ENCODE measurements at places on chromosomes 3 and 15. TPM values are rescaled to one million over a fixed set of nuclear protein-coding genes. Genes with fewer than 3 reads are reported as not detected.
A peak's percentile ranks its signal among the peaks of the same experiment; 100 is the strongest.

- DNase-seq: no peak
Observed at GRCh38 chr3:143239031-143239430, 119.5 kb downstream of the CHST2 start.

- no peak for DNase-seq
Observed at GRCh38 chr3:156311431-156311830, 191.1 kb downstream of the KCNAB1 start.

GRCh38 chr3:119194237-119195150 is 21.1 kb downstream of the UPK1B start:
- DNase-seq: no peak

DNA sequence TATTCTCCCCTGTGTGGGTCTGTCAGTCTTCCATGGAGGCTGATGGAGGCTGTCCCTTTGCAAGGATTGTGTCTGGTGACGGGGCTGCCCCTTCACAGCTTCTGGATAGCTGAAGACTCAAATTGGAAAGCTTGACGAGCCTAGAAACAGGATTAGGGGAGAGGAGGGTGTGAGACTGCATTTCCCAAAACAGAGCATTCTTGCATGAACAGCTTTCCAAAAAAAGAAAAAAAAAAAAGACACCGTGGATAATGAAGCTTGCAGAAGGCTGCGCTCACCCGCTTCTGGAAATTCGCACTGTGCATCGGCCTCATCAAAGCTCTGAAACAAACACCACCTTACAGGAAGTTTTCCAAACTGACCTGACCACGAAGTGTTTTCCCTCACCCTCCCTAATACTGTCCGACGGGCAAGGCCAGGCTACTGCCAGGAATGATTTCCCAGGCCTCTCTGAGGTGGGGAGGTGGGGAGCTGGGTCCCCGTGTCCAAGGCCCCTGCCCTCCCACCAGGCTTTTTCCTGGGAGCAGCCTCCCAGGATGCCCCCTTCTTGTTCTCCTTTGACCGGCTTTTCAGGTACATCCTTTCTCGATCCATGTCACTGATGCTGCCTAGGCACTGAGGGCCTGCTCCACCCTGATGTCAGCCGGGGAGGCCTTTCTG is 24.9 kb upstream of the MUC4 start:
- peak; percentile 29 for DNase-seq

GRCh38 chr15:73570355-73571032 is 62.7 kb downstream of the NPTN start:
- DNase-seq: no peak

DNA sequence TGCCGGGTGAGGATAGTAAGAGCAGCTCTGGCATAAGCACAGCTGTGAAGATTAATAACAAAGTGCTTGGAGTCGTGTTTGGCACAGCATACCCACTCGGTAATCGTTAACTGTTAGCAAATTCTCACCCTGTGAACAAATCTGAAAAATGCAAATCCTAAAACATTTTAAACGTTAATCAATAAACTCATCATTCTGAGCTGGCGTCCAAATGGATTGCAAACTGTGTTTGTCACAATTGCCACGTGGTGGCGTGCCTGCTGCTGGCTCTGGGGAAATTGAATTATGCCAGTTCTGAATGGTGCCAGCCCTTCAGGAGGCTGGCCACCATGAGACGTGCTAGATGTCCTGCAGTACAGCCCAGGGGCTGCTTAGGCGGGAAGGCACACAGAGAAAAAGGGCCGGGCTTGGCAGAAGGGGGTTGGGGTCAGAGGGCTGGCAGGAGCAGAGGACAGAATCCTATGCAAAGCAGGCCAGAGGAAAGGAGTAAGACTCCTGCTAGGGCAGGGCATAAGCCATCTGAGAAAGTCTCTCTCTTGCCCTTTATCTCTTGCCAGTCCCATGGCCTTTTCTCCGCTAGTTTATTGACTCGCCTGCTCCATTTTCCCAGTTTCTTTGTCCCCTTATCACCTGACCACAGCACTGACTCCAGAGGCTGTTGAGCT is 22.1 kb upstream of the POLG start:
- no peak for DNase-seq

GRCh38 chr15:38041576-38041975 is 107.1 kb downstream of the TMCO5A start:
- no peak for DNase-seq

DNA sequence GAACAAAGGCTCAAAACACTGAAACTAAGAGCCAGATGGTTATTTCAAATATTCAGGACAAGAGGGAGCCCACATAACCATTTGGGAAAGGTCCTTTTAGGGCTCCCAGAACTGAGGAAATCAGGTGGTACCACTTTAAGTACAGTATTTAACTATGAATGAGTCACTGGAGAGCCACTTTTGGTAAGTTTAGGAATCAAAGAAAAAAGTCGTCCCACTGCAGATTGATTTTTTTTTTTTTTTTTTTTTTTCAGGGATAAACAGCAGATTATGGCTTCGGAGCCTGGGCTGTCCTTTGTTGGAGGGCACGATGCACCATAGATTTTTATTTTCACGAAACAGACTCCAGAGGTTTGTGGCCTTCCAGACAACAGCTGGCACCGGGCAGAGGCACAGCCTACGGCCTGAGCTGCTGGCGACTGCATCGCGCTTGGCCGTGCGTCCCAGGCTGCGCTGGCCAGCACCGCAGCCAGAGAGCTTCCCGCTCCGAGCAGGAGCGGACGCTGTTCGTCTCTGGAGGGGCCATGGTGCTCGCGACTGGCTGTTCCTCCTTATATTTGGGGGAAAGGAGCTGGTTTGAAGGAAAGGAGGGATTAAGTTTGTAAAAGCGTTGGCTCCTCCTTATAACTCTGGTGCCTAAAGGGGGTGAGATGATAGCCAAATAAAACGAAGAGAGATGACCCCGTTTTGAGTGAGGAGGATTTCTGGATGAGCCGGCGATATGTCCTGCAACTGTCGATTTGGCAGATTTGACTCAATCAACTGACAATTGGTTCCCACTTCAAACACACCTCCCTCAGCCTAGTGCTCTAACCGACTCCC is 152.9 kb upstream of the GOLIM4 start:
- DNase-seq: peak; percentile 51

DNA sequence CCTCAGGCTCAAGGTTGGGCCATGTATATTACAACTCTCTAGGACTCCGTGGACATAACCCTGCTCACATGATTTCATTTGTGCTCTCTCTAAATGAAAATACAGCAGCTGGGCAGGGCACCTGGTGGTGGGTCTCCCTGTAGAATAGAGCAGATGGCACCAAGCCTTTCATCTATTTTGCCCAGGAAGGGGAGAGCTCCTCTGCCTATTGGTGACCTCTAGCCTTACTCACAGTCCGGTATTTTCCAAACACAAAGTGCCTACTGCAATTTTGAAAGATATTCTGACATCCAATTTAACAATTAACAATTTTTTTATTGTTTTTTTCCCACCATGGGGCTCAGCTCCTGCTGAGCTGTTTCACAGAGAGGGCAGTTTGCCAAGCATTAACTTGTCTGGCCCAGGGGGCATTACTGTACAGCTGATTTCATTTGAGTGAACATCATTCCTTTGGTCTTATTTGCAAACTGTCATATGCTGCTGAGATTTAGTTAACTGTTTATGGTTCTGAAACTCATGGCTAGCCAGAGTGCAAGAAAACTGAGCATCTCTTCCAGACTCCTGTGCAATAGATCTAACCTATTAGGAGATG is 474.0 kb downstream of the EPHB1 start:
- no peak for DNase-seq

DNA sequence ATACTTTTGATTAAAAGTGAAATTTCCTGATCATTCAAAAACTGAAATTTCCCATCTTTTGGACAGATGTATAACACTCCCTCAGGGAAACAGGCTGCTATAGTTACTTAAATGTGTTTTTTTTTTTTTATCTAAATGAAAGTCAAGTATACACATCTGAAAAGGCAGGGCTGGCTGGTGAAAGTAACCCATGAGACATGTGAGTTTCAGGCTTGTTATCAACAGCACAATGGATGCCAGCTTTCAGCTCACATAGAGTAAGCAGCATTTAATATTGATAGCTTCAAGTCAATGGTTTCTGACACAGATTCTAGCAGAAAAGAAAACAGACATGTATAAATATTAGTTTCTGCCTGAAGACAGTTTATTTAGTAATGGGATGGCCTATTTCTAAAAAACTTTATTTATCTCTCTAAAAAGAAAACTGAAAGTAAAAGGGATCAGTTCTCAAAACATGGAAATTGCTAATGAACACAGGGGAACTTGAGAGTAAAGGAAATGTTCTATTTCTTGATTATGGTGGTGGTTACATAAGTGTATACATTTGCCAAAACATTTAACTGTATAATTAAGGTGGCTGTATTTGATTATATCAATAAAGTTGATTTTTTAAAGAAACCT is 89.7 kb upstream of the CMC1 start:
- DNase-seq: no peak

- DNase-seq: no peak
Observed at GRCh38 chr15:73965758-73966113, 26.4 kb downstream of the STOML1 start.

- no peak for DNase-seq
Observed at GRCh38 chr3:69110941-69111546, 11.4 kb downstream of the LMOD3 start.

DNA sequence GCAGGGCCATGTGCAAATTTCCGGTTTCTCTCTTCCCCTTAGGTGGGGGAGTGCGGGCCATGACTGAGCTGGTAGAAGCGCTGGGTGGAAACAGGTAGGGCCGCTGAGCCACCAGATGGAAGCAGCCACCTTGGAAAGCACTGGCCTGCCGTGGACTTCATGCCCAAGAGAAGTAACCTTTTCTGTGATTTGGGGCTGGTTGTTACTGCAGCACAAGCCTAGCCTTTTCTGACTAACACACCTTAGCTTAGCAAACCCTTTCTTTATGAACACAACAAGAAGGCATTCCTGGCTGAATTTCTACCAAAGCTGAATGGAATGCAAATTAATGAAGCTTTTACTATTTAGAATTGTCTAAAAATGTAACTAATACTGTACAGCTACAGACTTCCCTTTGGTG is 149.6 kb upstream of the UBE2E1 start:
- DNase-seq: no peak

GRCh38 chr15:55526559-55527036 is 18.6 kb upstream of the DNAAF4 start:
- no peak for DNase-seq

GRCh38 chr3:171090321-171090720 is 63.8 kb upstream of the SLC2A2 start:
- DNase-seq: no peak

GRCh38 chr3:71052716-71053115 is 530.8 kb downstream of the FOXP1 start:
- DNase-seq: no peak

- no peak for DNase-seq
Observed at GRCh38 chr3:179063945-179064560, 7.6 kb downstream of the ZMAT3 start.

GRCh38 chr3:171284308-171285075 is 175.7 kb downstream of the TNIK start:
- no peak for DNase-seq

DNA sequence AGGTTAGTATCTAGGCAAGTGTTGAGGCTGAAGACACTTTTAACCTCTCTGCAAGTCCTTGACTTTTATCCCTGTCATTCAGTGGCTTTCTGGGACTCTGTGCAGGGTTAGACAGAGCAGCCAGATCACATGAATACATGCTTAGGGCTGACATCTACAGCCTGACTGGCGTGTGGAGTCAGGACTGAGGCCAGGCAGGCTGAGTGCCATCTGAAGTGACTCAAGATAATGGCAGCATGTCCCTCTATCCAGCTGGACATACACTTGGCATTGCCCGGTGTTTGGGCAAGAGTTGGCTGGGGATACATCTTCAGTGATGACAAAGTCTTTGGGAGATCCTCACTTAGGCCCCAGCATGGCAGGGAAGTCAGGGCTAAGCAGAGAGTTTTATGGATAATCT is 22.4 kb downstream of the DUOX2 start:
- DNase-seq: peak; percentile 49

- DNase-seq: no peak
Observed at GRCh38 chr15:40949756-40950207, 3.5 kb upstream of the CHAC1 start.

GRCh38 chr15:20340931-20341661 is 200.5 kb downstream of the GOLGA6L6 start:
- DNase-seq: peak; percentile 89

- no peak for DNase-seq
Observed at GRCh38 chr3:64859625-64860535, 172.1 kb upstream of the ADAMTS9 start.

- DNase-seq: no peak
Observed at GRCh38 chr3:11672363-11672762, 28.6 kb upstream of the VGLL4 start.

GRCh38 chr3:54870423-54870822 is 57.4 kb downstream of the LRTM1 start:
- no peak for DNase-seq

- DNase-seq: no peak
Observed at GRCh38 chr15:94509259-94509658, 277.9 kb downstream of the MCTP2 start.

DNA sequence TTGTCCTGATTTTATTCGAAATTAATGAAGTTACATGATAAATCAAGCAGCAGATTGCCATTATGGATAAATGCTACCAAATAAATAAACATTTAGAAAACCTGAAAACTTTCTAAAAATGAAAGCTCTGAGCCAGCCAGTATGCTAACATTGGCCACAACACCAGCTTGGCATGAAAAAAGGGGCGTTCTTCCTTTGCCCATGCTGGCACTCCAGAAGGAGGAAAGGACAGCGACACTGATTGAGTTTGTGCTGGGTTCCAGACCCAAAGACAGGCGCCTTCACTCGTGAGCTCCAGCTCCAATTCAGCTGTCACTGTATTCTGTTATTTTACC is 5.1 kb downstream of the STIMATE start:
- DNase-seq: no peak

DNA sequence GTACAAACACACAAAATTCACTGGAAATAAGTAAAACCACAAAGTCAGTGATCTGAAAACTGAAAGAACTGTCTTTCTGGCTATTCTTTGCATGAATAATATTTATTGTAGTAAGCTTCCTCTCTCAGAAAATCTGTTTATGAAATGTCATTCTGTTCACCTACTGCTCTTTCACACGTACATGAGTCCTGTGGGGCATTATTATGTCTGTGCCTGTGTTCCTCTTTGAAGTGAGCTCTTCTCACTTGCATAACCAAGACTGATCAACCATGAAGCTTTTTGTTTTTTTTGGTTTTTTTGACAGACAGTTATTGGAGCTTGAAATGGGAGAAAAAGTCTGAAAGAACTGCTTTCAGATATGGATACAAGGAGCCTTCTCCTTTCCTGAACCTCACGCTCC is 195.8 kb downstream of the PLCH1 start:
- DNase-seq: no peak

GRCh38 chr15:71272932-71273331 is 157.7 kb downstream of the THSD4 start:
- no peak for DNase-seq

Gene ECE2
- total RNA-seq: not detected

Gene GHSR
- total RNA-seq: not detected

Gene ARNT2
- 10.1 TPM for total RNA-seq

Gene FGF7
- total RNA-seq: 2.4 TPM

Gene PGBD4
- 2.1 TPM for total RNA-seq

Gene ZNF80
- total RNA-seq: not detected

Gene BBS4
- total RNA-seq: 20.7 TPM

Gene PPP4R2
- total RNA-seq: 94.1 TPM

Gene DTWD1
- 12.3 TPM for total RNA-seq

Gene TYRO3
- 2.6 TPM for total RNA-seq

Gene ATP11B
- 18.8 TPM for total RNA-seq

Gene KCNMB3
- 0.44 TPM for total RNA-seq

Gene CHMP2B
- 21.0 TPM for total RNA-seq

Measured in psoas muscle (tissue), 8 donors.